Spinal cord (tissue), 10 donors: ENCODE measurements at places on chromosomes 5 and 9. TPM values are rescaled to one million over a fixed set of nuclear protein-coding genes. Genes with fewer than 3 reads are reported as not detected.

DNA sequence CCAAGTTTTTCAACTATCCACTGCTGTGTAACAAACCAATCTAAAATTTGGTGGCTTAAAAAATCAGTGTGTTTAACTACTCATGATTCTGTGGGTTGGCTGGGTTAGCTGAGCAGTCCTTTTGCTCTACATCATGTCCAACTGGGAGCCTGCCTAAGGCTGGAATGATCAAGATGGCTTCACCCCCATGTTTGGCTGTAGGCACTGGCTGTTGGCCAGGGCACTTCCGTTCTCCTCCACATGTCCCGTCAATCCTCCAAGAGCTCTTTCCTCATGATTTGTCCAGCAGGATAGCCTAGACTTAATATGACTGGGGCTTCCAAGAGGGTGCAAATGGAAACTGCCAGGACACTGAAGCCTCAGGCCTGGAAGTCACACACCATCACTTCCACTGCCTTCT, 17.0 kb upstream of the TSSK1B start:
- no peaks in the 10 kb centered on the region for H3K4me1 ChIP-seq
- no peak overlapping the region for H3K4me3 ChIP-seq
- DNase-seq, result no peak
- no peaks in the 10 kb centered on the region for H3K27me3 ChIP-seq
- H3K27ac ChIP-seq, result no peak overlapping the region
- no peaks in the 10 kb centered on the region for H3K36me3 ChIP-seq

DNA sequence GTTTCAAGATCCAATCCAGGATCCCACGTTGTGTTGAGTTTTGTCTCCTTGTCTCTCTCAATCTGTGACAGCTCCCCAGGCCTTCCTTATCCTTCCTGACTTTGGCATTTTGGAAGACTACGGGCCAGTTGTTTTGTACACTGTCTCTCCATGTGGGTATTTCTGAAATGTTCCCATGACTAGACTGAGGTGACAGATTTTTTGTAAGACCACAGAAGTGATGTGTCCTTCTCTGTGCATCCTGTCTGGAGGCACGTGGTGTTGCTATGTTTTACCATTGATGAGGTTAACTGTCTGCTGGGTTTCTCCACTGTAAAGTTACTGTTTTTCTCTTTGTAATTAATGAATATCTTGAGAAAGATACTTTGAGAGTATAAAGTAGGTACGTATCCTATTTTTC, 15.7 kb upstream of the PDZD2 start:
- H3K4me3 ChIP-seq, result no peak overlapping the region
- no peak overlapping the region for H3K27ac ChIP-seq
- H3K4me1 ChIP-seq, result peaks cover 6% of the 10 kb centered on the region
- no peaks in the 10 kb centered on the region for H3K36me3 ChIP-seq
- H3K27me3 ChIP-seq, result no peaks in the 10 kb centered on the region

DNA sequence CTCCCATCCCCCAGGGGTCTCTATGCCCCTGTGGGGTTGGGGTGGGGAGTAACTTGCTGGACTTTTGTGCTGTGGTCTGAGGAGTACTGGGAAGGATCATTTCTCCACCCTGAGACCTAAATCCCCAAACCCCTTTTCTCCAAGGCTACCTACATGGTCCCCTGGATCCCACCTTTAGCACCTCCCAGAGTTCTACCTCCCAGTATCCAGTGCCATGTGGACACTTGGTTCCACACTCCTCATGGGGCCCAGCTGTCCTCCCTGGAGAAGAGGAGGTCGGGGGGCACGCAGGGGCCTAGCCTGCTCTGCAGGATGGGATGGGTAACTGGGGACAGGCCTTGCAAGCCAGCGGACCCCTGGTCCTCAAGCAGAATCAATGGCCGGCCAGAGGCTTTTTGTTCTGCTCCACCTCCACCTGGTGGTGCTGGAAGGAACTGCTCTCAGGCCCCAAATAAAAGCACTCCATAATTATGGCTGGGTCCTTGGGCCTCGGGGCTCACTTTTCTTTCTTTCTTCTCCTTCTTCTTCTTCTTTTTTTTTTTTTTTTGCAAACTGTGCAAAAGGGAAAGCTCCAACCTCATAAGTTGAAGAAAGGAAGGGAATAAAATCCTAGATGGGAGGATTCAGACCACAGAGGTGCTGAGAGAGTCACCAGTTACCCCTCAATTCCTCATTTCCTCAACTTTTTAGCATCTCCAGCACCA, 68.4 kb downstream of the PSD2 start:
- H3K4me3 ChIP-seq, result no peak overlapping the region
- H3K4me1 ChIP-seq, result peaks cover 15% of the 10 kb centered on the region
- H3K36me3 ChIP-seq, result peaks cover 25% of the 10 kb centered on the region

Gene LCP2
- 6.4 TPM for total RNA-seq

GRCh38 chr5:135456238-135457099, 4.3 kb upstream of the TIFAB start:
- peaks cover 33% of the 10 kb centered on the region for H3K27me3 ChIP-seq
- H3K4me3 ChIP-seq, result no peak overlapping the region
- H3K36me3 ChIP-seq, result no peaks in the 10 kb centered on the region
- no peak overlapping the region for H3K27ac ChIP-seq
- no peak for DNase-seq

- no peak for DNase-seq
- H3K4me3 ChIP-seq, result no peak overlapping the region
- H3K36me3 ChIP-seq, result no peaks in the 10 kb centered on the region
- no peaks in the 10 kb centered on the region for H3K27me3 ChIP-seq
- H3K4me1 ChIP-seq, result peaks cover 14% of the 10 kb centered on the region
Observed at GRCh38 chr5:143133721-143134120, 269.8 kb downstream of the NR3C1 start.

GRCh38 chr5:107469485-107470294, 201.0 kb downstream of the EFNA5 start:
- no peak for DNase-seq
- H3K36me3 ChIP-seq, result no peaks in the 10 kb centered on the region
- no peak overlapping the region for H3K4me3 ChIP-seq
- no peaks in the 10 kb centered on the region for H3K27me3 ChIP-seq

Gene ZNF658
- 17.4 TPM for total RNA-seq

Gene ZNF367
- 6.7 TPM for total RNA-seq

DNA sequence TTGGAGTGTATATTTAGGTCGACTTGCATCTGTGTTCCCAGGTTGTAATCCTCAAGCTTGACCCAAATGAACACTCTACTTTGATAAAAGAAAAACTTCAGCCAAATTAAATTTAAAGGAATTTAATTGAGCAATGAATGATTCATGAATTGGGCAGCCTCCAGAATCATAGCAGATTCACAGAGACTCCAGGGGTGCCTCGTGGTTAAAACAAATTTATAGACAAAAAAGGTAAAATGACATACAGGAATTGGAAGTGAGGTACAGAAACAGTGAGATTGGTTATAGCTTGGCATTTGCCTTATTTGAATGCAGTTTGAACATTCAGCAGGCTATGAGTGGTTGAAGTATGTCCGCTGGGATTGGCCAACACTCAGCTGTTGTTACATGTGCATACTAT, 21.6 kb upstream of the SPATA31D4 start:
- no peaks in the 10 kb centered on the region for H3K36me3 ChIP-seq
- no peak overlapping the region for H3K27ac ChIP-seq
- no peak overlapping the region for H3K4me3 ChIP-seq
- no peak for DNase-seq

GRCh38 chr9:111597852-111598732, 1.4 kb downstream of the PTGR1 start:
- H3K27ac ChIP-seq, result peak overlapping the region; percentile 69
- peak overlapping the region; percentile 80 for H3K4me3 ChIP-seq
- peaks cover 19% of the 10 kb centered on the region for H3K4me1 ChIP-seq

DNA sequence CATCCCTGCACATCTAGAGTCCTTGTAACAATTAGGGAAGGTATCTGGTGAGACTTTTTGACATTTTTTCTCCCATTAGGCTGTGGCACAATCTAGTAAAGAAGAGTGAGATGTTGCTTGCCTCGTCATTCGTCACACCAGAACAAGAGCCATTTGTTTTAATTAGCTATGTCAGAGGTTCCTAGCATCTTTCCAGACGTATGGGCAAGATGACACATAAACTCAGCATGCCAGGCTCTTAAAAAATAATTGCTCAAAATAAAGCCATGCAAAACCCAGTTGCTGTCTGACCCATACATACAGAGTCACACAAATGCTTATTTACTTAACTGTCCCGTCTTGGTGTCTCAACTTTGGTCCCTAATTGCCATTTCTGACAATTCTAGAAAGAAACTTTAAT, 125.9 kb downstream of the TRPM3 start:
- H3K27me3 ChIP-seq, result no peaks in the 10 kb centered on the region
- no peaks in the 10 kb centered on the region for H3K4me1 ChIP-seq
- DNase-seq, result no peak
- H3K4me3 ChIP-seq, result no peak overlapping the region

DNA sequence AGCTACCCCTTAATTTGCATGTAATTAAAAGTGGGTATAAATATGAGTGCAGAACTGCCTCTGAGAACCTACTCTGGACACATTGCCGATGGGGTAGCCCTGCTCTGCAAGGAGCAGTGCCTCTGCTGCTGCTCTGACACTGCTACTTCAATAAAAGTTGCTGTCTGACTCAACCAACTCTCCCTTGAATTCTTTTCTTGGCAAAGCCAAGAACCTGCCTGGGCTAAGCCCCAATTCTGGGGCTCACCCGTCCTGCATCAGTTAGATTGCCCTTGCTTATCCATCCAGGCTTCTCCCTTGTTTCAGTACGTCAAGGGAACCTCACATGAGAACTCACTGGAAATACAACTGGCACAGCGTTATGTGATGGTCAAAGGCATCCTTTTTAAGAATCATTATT, 44.1 kb downstream of the FBXL7 start:
- H3K4me3 ChIP-seq, result no peak overlapping the region
- H3K4me1 ChIP-seq, result no peaks in the 10 kb centered on the region
- no peaks in the 10 kb centered on the region for H3K36me3 ChIP-seq
- no peak for DNase-seq
- no peak overlapping the region for H3K27ac ChIP-seq
- H3K27me3 ChIP-seq, result no peaks in the 10 kb centered on the region

DNA sequence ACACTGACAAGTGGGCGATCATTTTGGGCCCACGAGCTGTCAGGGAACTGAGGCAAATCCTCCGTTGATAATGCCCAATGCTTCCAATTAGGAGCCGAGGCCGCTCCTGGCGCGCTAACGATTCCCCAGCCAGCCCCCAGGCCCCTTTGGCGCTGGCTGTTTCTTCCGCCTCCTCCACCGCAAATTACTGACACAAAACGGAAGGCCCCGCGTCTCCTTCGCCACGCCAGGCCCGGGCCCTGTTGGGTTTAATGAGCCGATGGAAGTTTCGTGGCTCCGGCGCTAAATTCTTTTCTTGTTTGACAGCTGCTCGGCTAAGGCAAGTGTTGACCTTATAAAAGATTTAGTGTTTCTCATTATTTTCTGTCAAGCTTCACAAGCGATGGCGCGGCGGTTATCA, 25.7 kb upstream of the BARHL1 start:
- no peaks in the 10 kb centered on the region for H3K36me3 ChIP-seq
- peaks cover 10% of the 10 kb centered on the region for H3K4me1 ChIP-seq
- no peak overlapping the region for H3K27ac ChIP-seq
- no peak overlapping the region for H3K4me3 ChIP-seq

GRCh38 chr9:127883959-127884358, 6.5 kb upstream of the AK1 start:
- no peak for DNase-seq
- peak overlapping the region; percentile 67 for H3K27ac ChIP-seq
- H3K27me3 ChIP-seq, result no peaks in the 10 kb centered on the region
- peaks cover 48% of the 10 kb centered on the region for H3K36me3 ChIP-seq
- H3K4me3 ChIP-seq, result no peak overlapping the region

- DNase-seq, result no peak
- H3K36me3 ChIP-seq, result no peaks in the 10 kb centered on the region
- no peaks in the 10 kb centered on the region for H3K4me1 ChIP-seq
- H3K4me3 ChIP-seq, result no peak overlapping the region
- H3K27me3 ChIP-seq, result no peaks in the 10 kb centered on the region
Observed at GRCh38 chr5:156694598-156694997, 155.5 kb upstream of the PPP1R2B start.

Gene PCDHGA2
- total RNA-seq, result 10.4 TPM

DNA sequence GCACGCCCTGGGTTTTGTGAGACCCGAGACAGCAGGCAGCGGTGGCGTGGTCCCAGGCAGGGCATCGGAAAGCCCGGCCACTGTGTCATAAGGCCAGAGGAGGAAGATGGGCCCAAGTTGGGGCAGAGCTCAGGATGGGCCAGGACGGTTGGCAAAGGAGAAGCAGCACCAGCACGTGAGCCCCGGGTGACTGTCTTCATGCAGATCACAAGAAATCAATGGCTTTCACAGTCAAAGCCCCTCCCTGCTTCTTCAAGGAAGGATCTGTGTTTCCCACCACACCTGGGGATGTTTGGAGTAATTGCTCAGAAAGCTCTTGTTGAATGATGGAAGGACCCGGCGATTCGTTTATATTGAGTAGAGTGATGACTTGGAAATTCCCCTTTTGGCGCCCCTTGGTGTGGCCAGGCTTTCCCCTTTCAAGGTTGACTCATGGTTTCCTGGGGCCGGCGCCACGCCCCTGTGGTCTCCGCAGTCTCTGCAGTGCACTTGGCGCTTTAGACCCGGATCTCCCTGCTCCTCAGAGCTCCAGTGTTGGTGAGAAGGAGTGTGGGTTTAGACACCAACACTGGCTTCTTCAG, 52.1 kb downstream of the IL31RA start:
- H3K4me1 ChIP-seq, result no peaks in the 10 kb centered on the region
- no peaks in the 10 kb centered on the region for H3K36me3 ChIP-seq
- no peak overlapping the region for H3K27ac ChIP-seq
- H3K4me3 ChIP-seq, result no peak overlapping the region
- no peak for DNase-seq

Gene AJM1
- total RNA-seq, result 2.2 TPM

GRCh38 chr5:52428977-52429489, 358.7 kb upstream of the ITGA1 start:
- H3K36me3 ChIP-seq, result no peaks in the 10 kb centered on the region
- no peak for DNase-seq
- H3K27me3 ChIP-seq, result no peaks in the 10 kb centered on the region
- H3K4me1 ChIP-seq, result no peaks in the 10 kb centered on the region
- H3K4me3 ChIP-seq, result no peak overlapping the region

Gene CDH18
- total RNA-seq, result 27.1 TPM

- H3K27ac ChIP-seq, result no peak overlapping the region
- no peaks in the 10 kb centered on the region for H3K27me3 ChIP-seq
- DNase-seq, result no peak
Observed at GRCh38 chr9:102779356-102779755, 215.8 kb upstream of the CYLC2 start.

- no peak for DNase-seq
- no peaks in the 10 kb centered on the region for H3K4me1 ChIP-seq
- no peak overlapping the region for H3K4me3 ChIP-seq
- peaks cover 7% of the 10 kb centered on the region for H3K36me3 ChIP-seq
Observed at GRCh38 chr9:14127656-14128055, 186.3 kb downstream of the NFIB start.

DNA sequence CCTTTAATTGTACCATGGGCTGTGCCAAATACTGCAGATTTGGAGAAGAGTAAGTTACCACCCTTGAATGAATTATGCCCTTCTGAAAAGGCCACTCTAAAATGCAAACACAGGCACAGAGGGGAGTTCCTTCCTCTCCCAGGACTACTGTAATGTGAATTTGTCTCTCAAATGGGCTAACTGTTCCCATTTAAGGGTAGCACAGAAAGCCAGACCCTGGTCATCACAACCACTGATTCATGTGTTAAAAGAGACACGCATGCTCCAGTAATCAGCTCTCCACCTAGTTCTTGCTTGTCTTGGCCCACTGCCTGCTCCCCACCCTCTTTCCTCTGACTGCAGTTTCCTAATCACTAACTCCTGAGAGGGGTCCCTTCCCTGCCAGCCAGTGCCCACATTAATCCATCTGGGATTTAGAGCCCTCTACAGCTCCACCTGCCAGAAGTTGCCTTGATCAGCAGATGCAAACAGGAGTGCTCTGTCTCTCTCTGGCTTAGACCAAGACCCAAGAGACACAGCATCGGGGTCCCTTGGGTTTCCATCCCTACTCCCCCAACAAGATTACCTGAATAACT, 382.4 kb downstream of the TMEM167A start:
- no peaks in the 10 kb centered on the region for H3K4me1 ChIP-seq
- DNase-seq, result no peak
